Activated B cell treated with CpG ODN at 0.5 μM for 24 hours (primary cell): ENCODE measurements at places on chromosomes 5 and 9. TPM values are rescaled to one million over a fixed set of nuclear protein-coding genes. Genes with fewer than 3 reads are reported as not detected.

DNA sequence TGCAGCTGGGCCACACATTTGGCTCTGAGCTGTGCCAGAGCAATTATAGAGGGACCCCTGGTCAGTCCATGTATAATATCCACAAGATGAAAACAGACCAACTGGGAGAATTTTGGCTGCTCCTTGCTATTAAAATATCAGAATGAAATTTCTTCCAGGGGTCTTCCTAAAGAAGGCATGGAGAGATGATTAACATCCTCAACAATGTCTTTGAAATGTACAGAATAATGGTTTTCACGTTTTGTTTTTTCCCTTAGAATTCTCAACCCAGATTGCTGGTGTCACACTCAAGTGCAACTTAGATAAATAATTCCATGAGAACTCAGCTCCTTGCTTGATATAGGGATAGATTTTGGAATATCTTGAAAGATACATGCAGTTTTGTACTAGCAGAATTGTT, 148.3 kb upstream of the SLC24A2 start:
- DNase-seq = no peak

The RICTOR gene
- 46.4 and 51.8 TPM in 2 replicates for total RNA-seq

The ARL14EPL gene
- total RNA-seq = not detected in 2 replicates

DNA sequence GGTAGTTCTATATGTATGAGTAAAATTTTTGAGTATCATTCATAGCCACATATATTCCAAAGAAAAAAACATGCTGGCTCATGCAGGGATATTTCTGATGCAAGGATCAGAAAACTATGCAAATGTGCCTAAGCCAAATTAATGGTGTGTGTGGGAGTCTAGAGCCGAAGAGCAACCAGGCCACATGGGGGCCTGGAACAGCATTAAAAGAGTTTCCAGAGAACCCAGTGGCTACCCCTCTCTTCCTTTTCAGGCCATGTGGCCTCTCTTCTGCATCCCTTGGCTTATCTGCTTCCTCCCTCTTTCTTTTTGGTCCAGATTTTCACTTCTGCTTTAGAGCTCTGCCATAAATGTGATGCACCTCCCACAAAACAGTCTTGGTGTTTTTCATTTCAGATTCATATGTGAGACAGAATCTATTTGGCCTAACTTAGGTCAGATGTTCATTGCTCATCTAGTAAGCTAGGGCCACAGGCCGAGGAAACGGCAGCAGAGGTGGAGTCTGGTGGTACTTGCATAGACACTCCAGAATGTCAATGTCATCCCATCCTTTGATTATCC, 300.0 kb downstream of the SH3GL2 start:
- DNase-seq = no peak

DNA sequence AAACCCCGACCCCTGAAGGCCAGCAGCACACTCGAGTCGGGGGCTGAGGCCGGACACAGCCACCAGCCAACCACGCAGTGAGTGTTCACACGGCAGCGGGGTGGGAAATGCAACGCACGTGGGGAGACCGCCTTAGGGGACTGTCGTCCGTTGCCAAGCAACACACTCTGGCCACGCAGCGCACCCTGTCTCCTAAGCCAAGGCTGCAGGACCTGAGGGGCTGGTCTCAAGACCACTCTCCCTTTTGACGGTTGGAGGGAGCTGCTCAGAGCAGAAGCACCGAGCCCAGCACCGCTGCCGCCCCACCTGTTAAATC, 7.5 kb downstream of the BRD9 start:
- no peak for DNase-seq

- no peak for DNase-seq
Observed at GRCh38 chr5:169149317-169149716, 151.6 kb downstream of the SLIT3 start.

GRCh38 chr9:113449376-113449775, 14.2 kb upstream of the RGS3 start:
- DNase-seq = no peak

The SEMA5A gene
- total RNA-seq = not detected in 2 replicates

GRCh38 chr5:34484216-34484920, 171.8 kb upstream of the RAI14 start:
- no peak for DNase-seq

- DNase-seq = no peak
Observed at GRCh38 chr5:43352915-43353314, 39.7 kb upstream of the HMGCS1 start.

- no peak for DNase-seq
Observed at GRCh38 chr5:21030981-21031380, 1043.0 kb upstream of the CDH18 start.

The ADRB2 gene
- total RNA-seq = 3.2 TPM in 2 replicates

The TAF9 gene
- total RNA-seq = 44.7 and 45.4 TPM in 2 replicates

DNA sequence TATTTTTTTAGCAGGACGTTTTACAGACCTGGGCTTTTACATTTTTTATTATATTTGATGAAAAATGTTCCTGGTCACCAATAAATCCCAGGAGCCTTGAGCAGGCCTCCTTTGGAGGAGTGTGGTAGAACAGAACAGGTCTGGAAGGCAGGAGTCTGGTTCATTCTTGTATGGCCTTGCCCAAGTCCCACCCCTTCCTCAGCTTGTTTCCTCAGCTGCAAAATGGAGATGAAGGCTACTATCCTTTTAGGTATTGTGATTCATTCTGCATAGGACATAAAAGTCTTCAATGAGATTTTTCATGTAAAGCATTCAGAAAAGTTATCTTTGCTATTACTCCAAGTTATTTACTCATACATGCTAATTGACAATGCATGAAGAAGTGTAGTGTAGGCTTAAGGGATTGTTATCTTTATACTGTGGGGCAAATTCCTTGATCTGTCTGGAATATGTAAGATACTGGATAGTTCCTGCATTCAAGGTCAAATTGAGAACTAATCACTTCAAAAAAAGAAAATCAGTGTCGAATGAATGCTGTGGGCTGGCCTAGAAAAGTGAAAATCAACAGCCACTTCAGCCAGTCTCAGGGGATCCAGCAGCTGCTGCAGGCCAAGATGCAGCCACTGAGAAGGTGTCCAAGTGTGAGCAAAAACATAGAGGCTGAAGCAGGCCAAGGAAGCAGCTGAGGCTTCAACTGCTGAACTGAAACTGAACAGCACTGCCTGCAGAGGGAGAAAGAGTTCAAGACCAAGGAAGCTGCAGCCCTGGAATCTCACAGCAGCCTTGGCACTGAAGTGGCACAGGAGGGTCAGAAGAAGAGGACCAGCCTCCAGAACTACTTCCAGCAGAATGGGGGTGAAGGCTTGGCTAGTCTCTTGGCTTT, 15.5 kb upstream of the SLC36A3 start:
- no peak for DNase-seq

The CDX1 gene
- not detected in 2 replicates for total RNA-seq

The SNX24 gene
- 8.2 and 8.5 TPM in 2 replicates for total RNA-seq

DNA sequence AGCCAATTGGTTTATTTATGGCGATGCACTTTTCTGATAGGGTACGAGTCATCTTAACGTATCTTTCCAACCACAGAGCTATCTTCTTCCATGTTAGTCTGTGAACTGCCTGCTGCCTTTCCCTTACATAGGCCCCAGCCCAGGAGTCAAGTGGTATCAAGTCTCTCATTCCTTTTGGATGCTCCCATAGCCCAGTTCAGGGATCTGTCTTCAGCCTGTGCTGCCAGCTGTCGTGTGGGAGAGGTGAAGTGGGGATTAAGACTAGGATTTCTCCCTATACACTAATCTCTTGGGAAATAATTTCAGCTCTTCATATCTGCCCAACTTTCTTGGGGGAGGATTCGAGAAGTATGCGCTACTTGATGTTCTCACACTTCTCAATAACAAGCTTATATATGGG, 475.7 kb downstream of the EBF1 start:
- DNase-seq = no peak

The PCDHB14 gene
- total RNA-seq = 0.11 TPM in 1 of 2 replicates, not detected in the other

GRCh38 chr5:138371454-138371853, 19.0 kb downstream of the KDM3B start:
- DNase-seq = no peak

DNA sequence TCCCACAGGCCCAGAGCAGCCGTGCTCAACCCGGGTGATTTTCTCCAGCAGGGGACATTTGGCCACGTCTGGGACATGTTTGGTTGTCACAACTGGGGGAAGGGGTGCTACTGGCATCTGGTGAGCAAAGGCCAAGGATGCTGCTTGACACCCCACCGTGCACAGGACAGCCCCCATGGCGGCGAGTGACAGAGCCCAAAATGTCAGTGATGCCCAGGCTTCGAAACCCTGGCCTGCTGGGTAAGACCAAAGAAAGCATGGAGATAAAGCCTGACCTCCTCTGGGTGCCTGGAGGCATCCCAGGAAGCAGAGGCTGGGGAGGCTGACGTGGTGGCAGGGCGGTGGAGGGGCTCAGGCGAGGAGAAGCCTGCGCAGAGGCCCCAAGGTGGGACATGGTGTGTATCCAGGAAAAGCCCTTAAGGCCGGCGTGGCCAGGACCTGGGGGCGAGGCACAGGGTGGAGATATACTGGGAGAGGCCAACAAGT, 66.4 kb downstream of the ZNF354C start:
- DNase-seq = no peak

- no peak for DNase-seq
Observed at GRCh38 chr9:92911511-92912475, 34.0 kb upstream of the ZNF484 start.

DNA sequence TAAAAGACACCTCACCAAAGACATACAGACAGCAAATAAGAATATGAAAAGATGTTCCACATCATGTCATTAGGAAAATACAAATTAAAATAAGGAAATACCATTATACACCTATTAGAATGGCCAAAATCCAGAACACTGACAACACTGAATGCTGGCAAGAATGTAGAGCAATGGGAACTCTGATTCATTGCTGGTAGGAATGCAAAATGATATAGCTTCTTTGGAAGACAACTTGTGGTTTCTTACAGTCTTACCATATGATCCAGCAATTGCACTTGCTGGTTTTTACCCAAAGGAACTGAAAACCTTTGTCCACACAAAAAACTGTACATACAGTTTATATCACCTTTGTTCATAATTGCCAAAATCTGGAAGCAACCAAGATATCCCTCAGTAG, 6.5 kb downstream of the TMEM161B start:
- DNase-seq = no peak

GRCh38 chr5:154044581-154044980, 5.8 kb downstream of the MFAP3 start:
- no peak for DNase-seq

GRCh38 chr5:180318456-180319089, 26.7 kb upstream of the MAPK9 start:
- no peak for DNase-seq

DNA sequence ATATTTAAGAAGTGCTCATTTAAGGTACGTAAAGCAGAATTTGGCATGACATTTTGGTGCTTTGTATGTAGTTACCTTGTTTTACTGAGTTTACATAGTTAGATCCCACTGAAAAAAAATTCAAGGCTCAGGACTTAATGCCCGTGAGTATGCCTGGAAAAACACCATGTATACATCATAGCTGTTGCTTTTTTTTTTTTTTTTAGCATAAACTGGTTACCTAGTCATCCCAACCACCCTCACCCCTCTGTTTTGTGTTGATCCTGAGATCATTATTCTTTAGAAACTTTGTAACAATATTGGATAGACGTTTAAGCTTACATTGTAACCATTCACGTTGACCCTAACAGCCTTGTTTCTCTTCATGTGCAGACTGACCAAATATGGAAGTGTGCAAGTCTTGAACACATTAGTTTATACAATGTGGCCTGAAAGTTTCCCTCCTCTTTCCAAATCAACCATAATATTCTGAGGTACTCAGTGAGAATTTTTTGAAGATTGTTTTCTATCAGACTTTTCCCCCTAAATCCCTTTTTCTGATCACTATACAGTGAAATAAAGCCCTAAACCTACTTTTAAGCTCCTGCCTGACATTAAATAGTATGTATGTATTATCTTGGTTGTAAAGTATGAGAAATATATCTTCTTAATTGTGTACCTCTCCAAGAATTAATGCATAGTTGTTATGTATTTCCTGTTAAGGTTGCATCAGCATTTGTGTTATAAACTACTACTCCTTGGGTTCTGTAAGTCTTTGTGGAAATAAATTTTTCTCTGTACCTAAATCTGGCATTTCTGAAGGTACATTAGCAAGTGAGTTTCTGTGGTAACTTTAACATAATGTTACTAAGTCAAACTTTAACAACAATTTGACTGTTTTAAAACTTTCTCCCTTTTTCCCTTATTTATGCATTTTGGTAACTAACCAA, 4.4 kb downstream of the RABGAP1 start:
- DNase-seq = no peak

- DNase-seq = no peak
Observed at GRCh38 chr5:157006262-157006661, 43.2 kb upstream of the TIMD4 start.

DNA sequence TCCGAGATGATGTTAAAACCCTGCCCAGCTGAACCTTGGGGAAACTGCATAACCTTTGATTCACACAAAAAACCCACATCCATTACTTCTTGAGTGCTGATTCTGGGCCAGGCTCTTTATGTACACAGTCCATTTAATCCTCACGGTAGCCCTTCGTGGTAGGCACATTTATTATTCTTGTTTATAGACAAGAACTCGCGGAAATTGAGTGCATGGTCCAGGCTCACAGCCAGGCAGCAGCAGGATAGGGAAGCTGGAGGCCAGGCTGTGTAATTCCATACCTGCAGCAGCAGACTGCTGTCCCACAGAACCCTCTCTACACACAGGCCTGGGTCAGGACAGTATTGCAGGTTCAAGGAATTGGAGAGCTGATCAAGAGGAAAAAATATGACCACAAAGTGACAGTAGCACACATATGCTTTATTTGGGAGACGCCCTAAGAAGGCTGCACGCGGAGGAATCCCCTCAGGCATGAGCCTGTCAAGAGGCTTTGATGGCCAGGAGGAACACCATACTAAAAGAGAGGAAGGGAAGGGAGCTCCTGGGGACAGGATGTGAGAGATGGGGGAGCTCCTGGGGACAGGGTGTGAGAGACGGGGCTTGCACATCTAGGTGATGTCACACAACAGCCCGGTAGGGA, 28.4 kb upstream of the FAM120A start:
- DNase-seq = no peak

DNA sequence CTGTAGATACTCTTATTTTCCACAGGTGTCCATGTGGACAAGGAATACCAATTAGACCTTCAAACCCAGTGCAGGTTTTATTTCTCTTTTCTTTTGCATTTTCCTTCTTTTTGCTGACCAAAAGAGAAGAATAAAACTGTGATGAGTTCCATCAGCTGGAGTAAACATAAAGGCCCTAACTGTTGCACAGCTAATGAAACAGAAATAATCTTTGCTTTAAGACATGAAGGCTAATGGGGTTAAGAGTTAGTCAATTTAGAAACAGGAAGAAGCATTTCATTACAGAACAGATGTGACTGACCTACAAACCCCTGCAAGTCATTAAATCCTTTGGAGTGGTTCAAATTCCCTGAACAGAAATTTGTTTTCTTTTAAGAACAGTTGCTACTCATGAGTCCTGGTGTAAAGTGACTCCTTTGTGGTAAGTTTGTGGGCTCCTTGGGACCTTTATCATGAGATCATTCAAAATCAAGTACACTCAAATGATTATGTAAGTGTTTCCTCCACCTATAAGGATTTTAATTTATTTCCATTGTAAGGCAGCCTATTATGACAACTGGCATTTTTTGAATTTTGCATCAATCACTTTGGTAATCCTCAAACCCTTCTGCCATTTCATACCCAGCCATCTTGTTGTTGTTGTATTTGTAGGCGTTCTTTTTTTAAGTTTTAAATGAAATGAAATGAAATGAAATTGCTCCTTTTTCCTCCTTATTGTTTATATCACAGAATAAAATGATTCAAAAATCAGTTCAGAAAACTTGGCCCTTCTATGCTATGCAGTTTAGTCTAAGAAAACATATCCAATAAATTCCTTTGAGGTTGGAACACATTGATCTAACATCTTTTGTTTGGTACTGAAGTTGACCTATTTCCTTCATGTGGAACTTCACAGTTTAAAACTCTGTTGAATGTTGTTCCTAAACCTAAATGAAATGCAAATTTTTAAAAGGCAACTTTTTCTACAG, 1.3 kb downstream of the MINAR2 start:
- no peak for DNase-seq

The C5orf63 gene
- 20.4 and 22.5 TPM in 2 replicates for total RNA-seq
